ENCODE measurements at places on chromosomes 12 and 14. TPM values are rescaled to one million over a fixed set of nuclear protein-coding genes. Genes with fewer than 3 reads are reported as not detected.

The PRIMA1 gene
- 0.41 TPM for total RNA-seq

The DPPA3 gene
- total RNA-seq = not detected

The LALBA gene
- total RNA-seq = not detected

The KRT77 gene
- not detected for total RNA-seq

The MIP gene
- not detected for total RNA-seq

The RIPK3 gene
- 4.3 TPM for total RNA-seq

The CYP27B1 gene
- 1.1 TPM for total RNA-seq

The VRK1 gene
- total RNA-seq = 21.8 TPM

The TRIM9 gene
- 1.6 TPM for total RNA-seq

The KCNA5 gene
- 4.6 TPM for total RNA-seq

The CCNB1IP1 gene
- 89.1 TPM for total RNA-seq

The SERPINA4 gene
- total RNA-seq = 1.4 TPM

The LRRC10 gene
- not detected for total RNA-seq

The TTC7B gene
- 40.8 TPM for total RNA-seq

The ZBTB39 gene
- 8.9 TPM for total RNA-seq

Measured in metanephros (tissue), 2 donors.